ENCODE measurements at places on chromosomes 11 and 22.

GRCh38 chr11:68297812-68298658 lies 14.4 kb upstream of the LRP5 start:
- peak; percentile 65 for DNase-seq

DNA sequence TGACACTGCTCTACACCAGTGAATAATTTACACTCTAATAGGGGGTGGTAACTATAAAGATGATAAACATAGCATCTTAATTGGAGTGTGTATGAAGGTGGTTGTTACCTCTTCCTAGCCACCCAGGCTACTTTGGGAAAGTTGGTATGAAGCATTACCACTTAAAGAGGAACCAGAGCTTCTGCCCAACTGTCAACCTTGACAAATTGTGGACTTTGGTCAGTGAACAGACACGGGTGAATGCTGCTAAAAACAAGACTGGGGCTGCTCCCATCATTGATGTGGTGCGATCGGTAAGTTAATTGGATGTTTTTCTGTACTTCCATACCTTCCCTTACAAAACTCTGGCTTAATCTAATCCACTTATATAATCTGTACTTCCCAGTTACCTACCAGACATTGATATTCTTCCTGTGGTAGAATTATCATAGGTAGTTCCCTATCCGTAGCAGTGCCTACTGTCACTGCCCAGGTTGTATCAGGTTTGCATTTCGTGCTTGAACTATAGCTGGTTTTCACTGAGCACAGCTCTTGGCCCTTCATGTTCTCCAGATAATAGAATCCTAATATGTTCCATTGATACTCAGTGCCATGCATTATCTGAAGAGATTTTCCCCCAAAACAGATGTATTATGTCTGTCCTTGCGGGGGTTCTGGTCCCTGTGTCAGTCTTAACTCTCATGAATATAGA lies 2.2 kb downstream of the RPL27A start:
- no peak for DNase-seq

GRCh38 chr22:46067159-46068111 lies 82.9 kb upstream of the PPARA start:
- DNase-seq, result no peak

DNA sequence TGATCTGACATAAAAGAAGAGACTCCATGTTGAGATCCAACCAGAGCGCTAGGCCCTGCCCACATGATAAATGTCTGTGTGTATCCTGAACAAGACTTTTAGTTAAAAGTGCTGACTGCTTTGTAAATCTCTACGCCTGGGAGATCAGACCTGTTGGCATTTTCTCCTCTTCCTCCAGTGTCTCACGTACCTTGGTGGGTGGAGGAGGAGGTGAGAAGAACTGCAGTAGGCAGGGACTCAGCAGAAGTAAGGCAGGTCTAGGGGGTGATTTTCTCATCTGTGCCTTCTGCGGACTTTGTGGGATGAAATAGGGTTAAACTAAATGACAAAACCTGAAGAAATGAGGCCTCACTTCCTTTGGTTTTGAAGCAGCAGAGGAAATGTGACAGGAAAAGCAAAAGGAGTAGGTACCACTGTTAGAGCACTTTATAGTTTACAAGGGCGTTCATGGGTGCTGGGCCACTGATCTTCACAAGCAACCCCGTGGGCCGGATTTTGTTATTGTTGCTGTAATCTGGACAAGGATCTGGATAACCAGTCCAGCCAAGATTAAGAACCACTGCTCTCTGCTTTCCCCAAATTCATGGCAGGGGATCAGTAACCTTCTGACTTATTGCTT lies 36.7 kb upstream of the PLET1 start:
- DNase-seq, result no peak

GRCh38 chr11:3737386-3737933 lies 59.9 kb downstream of the NUP98 start:
- no peak for DNase-seq

DNA sequence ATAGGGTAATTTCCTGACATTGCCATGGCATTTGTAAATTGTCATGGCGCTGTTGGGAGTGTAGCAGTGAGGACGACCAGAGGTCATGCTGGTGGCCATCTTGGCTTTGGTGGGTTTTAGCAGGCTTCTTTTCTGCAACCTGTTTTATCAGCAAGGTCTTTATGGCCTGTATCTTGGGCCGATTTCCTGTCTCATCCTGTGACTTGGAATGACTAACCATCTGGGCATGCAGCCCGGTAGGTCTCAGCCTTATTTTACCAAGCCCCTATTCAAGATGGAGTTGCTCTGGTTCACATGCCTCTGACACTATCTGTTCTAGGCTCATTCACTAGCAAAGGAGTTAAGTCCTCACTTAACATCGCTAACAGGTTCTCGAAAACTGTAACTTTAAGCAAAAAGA lies 1374.2 kb downstream of the FAM181B start:
- no peak for DNase-seq

- no peak for DNase-seq
These were observed 12.7 kb downstream of the DDI1 start for GRCh38 chr11:104049116-104049515.

Measured in MM.1S (cell line).